H4 (cell line): ENCODE measurements at places on chromosomes 3 and 15. TPM values are rescaled to one million over a fixed set of nuclear protein-coding genes. Genes with fewer than 3 reads are reported as not detected.

DNA sequence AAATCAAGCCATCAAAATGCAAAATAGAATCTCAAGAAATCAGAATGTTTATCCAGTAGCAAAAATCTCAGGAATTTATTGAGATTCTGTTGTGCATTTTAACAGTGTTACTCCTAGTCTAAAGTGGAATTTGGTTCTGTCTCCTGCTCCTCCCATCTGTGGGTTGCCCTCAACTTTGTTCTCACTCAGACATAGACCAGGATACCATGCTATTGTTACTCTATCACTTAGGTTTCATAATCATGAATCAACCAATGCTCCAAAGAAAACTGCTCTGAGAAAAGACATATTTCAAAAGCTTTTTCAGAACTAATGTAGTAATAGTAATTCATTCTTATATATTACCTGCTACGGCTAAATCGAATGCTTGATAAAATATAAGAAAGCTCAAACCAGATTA lies 274.7 kb downstream of the RBMS3 start:
- DNase-seq = no peak

DNA sequence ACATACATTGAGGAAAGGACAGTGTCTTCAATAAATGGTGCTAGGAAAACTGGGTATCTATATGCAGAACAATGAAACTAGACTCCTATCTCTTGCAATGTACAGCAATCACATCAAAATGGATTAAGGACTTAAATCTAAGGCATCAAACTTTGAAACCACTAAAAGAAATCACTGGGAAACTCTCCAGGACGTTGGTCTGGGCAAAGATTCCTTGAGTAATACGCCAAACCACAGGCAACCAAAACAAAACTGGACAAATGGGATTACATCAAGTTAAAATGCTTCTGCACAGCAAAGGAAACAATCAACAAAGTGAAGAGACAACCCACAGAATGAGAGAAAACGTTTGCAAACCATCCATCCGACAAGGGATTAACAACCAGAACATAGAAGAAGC lies 14.5 kb downstream of the LAMP3 start:
- peak; percentile 73 for DNase-seq

GRCh38 chr15:53384417-53384816 lies 375.0 kb downstream of the WDR72 start:
- no peak for DNase-seq

GRCh38 chr3:118987477-118987876 lies 47.2 kb downstream of the IGSF11 start:
- peak; percentile 58 for DNase-seq

DNA sequence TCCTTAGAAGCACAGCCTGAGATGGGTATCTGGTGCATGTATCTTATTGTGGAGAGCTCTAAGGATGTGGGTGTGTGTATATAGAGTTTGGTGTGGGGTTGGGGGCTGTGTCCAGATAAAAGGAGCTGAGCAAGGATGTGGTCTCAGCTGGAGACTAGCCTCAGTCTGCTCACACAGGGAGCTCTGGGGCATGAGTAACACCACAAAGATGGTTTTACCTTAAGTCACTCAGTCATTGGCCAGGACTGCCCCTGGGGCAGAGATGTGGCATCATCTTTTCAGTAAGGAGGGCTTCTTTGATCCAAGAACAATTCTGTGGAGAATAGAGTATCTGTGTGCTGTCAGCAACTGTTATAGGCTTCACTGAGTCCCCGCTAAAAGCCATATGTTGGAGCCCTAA lies 163.4 kb upstream of the NUDT16 start:
- DNase-seq = peak; percentile 48

- no peak for DNase-seq
These were observed 270.4 kb downstream of the ZBBX start for GRCh38 chr3:167109746-167110145.

- DNase-seq = no peak
These were observed 202.1 kb downstream of the NLGN1 start for GRCh38 chr3:173599673-173600072.

GRCh38 chr15:87492321-87492720 lies 764.2 kb downstream of the NTRK3 start:
- no peak for DNase-seq

- DNase-seq = no peak
These were observed 166.7 kb downstream of the FRMD5 start for GRCh38 chr15:44028349-44028748.

GRCh38 chr3:110533089-110533488 lies 538.5 kb upstream of the NECTIN3 start:
- DNase-seq = no peak

GRCh38 chr15:77030048-77030927 lies 35.4 kb downstream of the PSTPIP1 start:
- DNase-seq = no peak

DNA sequence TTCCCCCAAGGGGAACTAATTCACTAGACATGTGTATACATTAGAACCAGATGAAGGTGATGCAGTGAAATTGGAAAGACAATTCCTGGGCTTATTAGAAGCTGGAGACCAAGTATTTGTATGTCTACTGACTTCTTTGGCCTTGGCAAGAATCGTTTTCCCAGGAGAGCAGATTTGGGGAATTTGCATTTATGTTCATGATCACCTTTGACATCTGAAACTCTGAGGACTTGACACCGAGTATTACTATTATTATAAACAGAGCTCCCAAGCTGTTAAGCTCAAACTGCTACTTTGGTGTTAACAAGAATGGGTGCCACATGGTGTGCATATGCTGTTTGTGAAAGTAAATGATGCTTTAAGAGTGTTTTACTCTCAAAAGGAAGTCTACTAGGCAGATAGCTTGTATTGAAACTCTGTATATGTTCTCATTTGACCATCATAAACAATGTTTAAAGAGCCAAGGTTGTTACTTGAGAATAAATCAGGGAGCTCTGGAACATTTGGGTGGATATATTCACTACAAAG lies 519.8 kb upstream of the GOLIM4 start:
- no peak for DNase-seq

DNA sequence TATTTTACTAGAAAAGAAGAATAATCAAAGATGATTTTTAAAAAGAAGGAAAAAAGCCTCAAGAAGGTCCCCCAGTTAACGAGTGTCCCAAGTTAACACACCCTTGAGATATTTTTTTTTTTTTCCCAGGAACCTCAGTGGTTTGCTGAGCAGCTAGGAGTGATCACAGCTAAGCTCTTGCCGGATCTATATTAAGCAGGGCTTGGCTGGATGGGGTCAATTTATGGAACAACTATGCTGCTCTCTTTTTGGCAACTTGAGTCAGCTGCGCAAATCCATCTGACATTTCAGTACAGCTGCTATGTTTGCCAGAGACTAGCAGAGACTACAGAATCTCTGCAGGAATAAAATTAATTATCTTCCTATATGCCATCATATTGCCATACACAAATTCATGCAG lies at the start of gene LMOD3:
Gene LMOD3 (minus strand): TSS at position 193 of the 400 bp plus-strand sequence. CDS start 209 bp downstream, outside the sequence.
- DNase-seq = no peak

GRCh38 chr3:184588776-184589175 lies 27.2 kb downstream of the EPHB3 start:
- no peak for DNase-seq

Gene BCL6
- 5.8 and 9.0 TPM in 2 replicates for total RNA-seq

Gene FBXW12
- total RNA-seq = 0.08 TPM in 1 of 2 replicates, not detected in the other

Gene ISLR
- 0.06 TPM in 1 of 2 replicates, not detected in the other for total RNA-seq

Gene DUOXA2
- not detected in 2 replicates for total RNA-seq
